Central memory CD4-positive, alpha-beta T cell (primary cell): ENCODE measurements at places on chromosomes 5 and 9.
A peak's percentile ranks its signal among the peaks of the same experiment; 100 is the strongest.

DNA sequence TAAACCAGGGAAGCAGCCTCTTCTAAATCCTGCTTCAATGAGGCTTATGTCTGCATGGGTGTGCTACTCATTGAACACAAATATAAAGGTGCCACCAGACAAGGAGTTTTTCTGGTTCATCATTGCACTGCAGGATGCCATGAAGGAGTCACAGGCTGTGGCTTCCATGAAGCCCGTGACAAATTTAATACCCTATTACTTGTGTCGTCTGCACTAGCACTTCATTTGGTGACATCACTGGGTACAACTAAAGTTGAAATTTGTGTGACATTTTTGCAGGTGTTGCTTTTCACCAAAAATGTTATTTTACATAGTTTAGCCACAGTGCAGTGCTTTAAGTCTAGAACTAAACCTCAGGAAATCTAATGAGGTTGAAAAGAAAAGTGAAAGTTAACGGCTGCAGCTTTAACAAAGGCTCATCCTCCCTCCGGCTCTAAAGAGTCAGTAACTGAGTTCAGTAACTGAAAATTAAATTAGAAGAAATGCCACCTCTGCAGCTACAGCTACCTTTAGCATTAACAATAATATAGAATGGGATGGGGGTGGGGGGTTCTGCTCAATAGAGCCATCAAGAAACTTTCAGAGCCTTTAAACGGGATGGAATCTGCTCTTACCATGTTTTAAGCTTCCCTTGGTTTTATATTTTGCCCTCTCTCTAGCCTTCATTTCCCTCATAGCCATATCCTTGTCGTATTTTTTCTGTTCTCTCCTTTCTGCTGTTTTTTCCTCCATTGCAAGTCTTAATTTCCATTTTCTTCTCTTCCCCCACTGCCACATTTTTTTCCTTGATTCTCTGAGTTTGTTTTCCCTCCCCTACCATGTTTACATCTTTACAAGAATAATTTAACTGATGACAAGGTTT lies 233.8 kb upstream of the TMEM161B start:
- peak; percentile 25 for DNase-seq

GRCh38 chr5:42620579-42621216 lies 135.9 kb upstream of the CCDC152 start:
- DNase-seq = no peak

DNA sequence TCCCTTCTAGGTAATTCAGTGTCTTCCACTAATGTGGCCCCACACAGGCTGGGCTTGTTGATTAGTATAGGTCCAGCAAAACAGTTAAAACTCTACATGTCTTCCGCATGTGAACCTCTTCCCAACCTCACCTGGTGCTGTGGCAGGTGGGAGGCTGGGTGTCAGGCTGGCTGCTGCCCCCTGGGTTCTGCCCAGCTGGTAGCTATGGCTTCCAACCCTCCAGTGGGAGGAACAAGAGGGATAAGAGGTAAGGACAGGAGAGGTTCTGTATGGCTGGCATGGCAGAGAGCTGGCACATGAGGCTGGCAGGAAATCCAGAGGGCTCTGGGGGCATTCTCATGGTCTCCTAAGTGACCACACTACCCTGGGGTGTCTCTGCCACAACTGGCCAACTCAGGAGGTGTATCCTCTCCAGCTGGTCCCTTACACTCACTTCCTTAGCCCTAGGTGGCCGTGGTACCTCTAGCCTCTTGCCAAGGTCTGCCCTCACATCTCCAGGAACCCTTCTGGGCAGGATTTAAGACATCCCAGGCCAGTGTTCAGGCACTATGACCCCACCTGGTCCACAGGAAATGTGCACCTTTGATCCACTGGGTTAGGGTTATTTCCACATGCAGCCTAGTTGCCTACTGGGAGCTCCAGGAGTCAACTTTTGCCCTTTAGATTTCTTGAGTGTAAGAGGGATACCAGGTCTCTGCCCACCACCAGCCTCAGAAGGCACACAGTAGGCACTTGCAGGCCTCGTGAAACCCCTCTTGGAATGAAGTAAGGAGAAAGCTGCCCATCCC lies 41.7 kb downstream of the AHRR start:
- DNase-seq = no peak

- no peak for DNase-seq
Measured at GRCh38 chr9:19788614-19789271, at the start of gene SLC24A2. TSS of gene SLC24A2 (minus strand) at chr9:19789037.

DNA sequence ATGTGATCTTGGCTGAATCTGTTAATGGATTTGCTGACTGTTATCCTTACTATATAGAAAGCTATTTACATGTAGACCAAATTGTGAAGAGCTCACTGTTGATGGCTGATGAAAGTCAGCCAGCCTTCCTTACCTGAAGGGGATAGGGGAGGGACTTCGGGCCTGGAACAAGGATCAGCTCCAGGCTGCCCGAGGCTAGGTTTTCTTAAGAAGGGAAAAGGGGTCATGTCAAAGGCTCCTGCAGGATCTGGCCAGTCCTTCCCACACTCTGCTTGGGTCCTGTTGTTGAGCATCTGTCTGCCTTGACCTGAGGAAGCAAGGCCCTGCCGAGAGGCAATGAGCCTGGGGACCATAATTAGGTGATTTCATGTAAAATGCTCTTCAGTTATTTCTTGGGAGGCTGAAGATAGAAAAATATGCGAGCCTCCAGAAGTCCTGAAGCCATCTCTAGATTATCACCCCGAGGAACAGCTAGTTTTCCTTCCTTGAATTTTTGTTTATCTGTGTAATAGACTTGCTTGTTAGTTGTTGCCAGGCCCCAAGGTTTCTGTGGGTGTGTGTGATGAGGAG lies 261.4 kb downstream of the PDZD2 start:
- no peak for DNase-seq

- DNase-seq = no peak
Measured at GRCh38 chr9:120845255-120845654, 2.5 kb upstream of the PSMD5 start.

- no peak for DNase-seq
Measured at GRCh38 chr9:19785230-19785629, 3.6 kb downstream of the SLC24A2 start.

DNA sequence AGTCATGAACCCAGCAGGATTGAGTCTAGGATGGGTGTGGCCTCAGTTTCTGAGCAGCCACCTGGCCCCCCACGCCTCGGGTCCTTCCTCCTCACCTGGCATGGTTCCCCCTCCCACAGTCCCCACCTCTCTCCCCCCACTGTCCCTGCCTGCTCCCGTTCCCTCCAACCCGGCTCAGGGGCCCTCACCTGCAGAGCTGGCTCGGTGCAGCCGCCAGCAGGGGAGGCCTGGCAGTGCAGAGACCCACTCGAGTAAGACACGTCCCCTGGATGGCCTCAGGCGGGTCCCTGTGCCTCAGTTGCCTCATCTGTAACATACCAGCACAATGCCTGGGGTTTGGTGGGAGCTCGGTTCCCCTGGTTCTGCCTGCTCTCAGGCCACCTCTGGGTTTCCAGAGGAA lies 66.2 kb downstream of the NEK6 start:
- DNase-seq = no peak

DNA sequence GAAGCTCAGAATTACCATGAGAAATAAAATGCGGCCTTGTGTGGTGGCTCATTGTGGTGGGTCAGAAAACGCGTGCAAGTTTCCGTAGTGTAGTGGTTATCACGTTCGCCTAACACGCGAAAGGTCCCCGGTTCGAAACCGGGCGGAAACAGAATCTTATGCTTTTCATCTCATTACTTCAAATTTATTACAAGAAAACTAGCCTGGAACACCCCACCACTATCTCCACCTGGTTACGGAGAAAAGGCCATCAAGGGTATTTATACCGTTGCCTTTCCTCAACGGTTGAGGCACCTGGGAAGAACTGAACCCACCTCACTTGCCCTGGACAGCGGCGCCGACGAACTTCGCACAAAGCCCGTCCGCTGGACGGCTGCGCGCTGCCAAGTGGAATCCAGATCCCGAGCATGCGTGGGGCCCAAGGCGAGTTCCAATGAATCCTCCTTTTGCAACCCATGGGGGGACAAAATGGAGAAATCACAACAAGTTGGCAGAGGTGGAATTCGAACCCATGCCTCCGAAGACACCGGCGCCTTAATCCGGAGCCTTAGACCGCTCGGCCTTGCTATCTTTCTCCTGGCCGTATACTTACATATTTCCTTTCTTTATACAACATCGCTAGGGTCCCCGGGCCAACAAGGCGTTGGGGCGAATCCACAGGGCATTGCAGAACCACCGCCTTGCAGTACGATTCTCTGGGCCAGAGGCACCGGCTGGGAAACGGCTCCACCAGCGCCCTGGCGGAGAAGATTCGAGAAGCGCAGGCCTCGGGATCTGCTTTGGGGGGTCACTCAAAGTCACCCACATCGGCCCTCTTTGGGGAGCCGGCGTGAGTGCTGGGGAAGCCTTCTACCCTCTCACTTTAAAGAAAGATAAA lies 16.9 kb downstream of the OR2V2 start:
- DNase-seq = no peak

DNA sequence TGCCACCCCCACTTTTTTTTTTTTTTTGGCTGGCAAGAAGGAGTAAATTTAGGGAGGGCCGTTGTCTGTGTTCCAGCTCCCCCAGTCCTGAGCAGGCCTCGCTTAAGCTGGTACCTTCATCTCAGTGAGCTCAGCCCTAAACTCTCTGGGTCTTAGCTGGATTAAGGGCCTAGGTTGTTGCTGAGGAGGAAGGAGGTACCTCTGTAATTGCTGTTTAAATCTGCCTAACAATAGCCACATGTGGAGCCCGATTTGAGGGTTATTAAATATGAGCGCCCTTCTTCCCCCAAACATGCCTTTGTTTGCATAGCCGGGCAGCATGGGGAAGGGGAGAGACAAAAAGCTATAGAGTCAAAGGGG lies 179.0 kb upstream of the PITX1 start:
- DNase-seq = no peak

DNA sequence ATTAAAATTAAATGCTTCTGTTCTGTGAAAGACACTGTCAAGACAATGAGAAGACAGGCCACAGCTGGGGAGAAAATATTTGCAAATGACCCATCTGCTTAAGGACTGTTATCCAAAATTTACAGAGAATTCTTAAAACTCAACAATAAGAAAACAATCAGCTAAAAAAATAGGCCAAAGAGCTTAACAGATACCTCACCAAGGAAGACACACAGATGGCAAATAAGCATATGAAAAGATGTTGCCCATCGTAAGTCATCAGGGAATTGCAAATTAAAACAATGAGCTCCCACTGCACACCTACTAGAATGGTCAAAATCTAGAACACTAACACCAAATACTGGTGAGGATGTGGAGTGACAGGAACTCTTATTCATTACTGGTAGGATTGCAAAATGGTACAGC lies 10.3 kb downstream of the WNK2 start:
- no peak for DNase-seq

- no peak for DNase-seq
Measured at GRCh38 chr5:122517091-122517490, 205.1 kb downstream of the SNCAIP start.

GRCh38 chr9:129301941-129302340 lies 123.9 kb upstream of the IER5L start:
- no peak for DNase-seq

GRCh38 chr9:37056046-37056920 lies 22.2 kb upstream of the PAX5 start:
- DNase-seq = no peak

GRCh38 chr5:148740966-148741742 lies 85.3 kb upstream of the ADRB2 start:
- DNase-seq = peak; percentile 19

DNA sequence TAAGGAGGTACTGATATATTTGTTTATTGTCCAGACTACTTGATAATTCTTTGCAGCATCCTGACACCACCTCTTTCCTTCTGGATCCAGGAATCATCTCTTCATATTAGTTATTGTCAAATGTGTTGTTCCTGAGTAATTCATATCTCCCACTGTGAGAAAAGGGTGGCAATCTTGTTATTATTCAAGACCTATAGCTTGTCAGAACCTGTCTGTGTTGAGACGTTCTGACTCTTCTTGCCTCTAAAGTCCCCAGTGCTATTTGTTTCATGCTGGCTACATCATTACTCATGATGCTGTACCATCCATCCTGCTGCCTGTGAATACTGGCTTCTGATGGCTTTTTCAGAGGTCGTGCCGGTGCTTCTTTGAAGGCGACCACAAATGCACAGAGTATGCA lies 68.7 kb upstream of the TAF11L2 start:
- no peak for DNase-seq

GRCh38 chr5:80569086-80569960 lies 757 bp downstream of the ANKRD34B start:
- DNase-seq = no peak

GRCh38 chr5:39497322-39497721 lies 72.5 kb upstream of the DAB2 start:
- DNase-seq = no peak

- no peak for DNase-seq
Measured at GRCh38 chr9:127796852-127797370, 5.8 kb upstream of the FPGS start.

DNA sequence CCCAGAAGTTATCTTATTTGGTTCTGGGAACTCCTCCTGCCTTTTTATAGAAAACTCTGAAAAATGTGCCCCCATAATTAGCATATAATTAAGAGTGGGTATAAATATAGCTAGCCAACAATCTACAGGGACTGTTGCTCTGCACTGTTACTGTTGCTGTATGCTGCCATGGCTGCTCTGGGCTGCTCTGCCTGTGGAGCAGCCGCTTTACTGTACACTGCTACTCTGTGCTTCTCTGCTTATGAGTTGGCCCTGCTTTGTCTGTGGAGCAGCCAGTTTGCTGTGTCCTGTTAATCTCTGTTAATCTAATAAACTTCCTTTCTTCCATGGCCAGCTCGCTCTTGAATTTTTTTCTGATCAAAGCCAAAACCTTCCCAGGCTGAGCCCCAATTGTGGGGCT lies 2244.0 kb upstream of the ACO1 start:
- DNase-seq = no peak

- DNase-seq = peak; percentile 86
Measured at GRCh38 chr5:157651623-157652376, 438 bp downstream of the SOX30 start.

GRCh38 chr5:10297646-10298204 lies 10.0 kb downstream of the CMBL start:
- DNase-seq = no peak

- no peak for DNase-seq
Measured at GRCh38 chr9:71756753-71757152, 11.6 kb downstream of the CEMIP2 start.

- no peak for DNase-seq
Measured at GRCh38 chr9:102514541-102514940, 480.6 kb upstream of the CYLC2 start.

GRCh38 chr5:171149333-171149732 lies 159.7 kb upstream of the TLX3 start:
- no peak for DNase-seq

GRCh38 chr9:8745347-8745746 lies 945.8 kb upstream of the DMAC1 start:
- DNase-seq = no peak

GRCh38 chr9:86733929-86734328 lies 213.4 kb downstream of the GAS1 start:
- no peak for DNase-seq

- DNase-seq = no peak
Measured at GRCh38 chr5:43210570-43210969, 18.5 kb downstream of the NIM1K start.

GRCh38 chr5:136143763-136144162 lies 11.1 kb downstream of the SMAD5 start:
- DNase-seq = no peak
